ENCODE measurements at places on chromosomes 12 and 14.

GRCh38 chr14:83975841-83976770 is 1553.8 kb upstream of the FLRT2 start:
- DNase-seq: no peak

GRCh38 chr14:31718985-31719384 is 157.8 kb downstream of the NUBPL start:
- no peak for DNase-seq

DNA sequence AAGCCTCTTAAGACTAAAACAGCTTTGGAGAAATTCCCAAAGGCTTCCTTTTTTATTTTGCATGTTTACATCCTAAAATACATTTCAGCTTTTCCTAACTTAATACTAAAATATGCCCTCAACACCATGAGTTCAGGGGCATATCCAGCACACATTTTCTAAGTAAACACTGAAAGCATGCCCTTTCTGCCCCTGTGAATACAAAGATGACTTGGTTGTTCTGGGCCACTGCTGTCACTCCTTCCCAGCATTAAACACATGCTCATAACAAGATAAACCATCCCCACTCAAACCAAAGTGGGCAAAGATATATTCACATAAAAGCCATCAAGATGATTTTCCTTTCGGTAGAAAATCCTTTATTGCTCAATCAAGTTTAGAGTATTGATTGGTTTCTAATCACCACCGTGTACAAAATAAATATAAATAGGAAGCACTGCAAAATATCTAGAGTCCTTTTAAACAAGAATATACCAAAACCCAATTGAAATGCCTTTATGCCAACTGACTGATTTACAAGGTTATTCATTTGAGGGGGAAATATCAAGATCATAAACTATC is 1.9 kb downstream of the CCNB1IP1 start:
- DNase-seq: no peak

DNA sequence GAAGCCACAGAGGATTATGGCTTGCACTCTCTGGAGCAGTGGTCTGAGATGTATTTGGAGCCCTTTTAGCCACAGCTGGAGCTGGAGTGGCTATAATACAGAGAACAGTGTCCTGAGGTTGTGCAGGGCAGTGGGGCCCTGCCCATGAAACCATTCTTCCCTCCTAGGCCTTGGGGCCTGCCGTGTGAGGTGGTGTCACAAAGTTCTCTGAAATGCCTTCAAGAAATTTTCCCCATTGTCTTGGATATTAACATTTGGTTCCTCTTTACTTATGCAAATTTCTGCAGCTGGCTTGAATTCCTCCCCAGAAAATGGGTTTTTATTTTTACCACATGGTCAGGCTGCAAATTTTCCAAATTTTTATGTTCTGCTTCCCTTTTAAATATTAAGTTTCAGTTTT is 79.3 kb downstream of the UNC79 start:
- DNase-seq: no peak

DNA sequence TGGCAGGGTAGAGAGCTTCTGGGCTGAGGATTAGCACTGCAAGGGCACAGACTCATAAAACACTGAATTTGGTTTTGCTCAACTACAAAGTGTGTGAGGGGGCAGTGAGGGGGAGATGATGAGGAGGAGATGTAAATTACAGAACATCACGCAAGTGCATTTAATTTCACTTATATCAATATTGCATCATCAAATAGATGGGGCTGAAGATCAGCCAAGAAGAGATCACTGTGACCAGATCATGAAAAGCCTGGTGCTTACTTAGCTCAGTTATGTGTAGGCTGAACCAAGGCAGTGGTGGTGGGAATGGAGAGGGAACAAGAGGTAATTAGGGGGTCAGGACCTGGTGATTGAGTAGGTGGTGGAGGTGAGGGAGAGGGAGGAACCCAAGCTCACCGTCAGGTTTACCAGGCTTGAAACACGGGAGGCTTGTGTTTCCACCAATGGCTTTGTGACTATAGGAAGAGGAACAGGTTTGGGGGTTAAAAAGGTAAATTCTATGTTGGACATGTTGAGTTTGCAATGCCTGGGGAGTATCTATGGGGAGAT is 11.3 kb downstream of the FOS start:
- DNase-seq: no peak

DNA sequence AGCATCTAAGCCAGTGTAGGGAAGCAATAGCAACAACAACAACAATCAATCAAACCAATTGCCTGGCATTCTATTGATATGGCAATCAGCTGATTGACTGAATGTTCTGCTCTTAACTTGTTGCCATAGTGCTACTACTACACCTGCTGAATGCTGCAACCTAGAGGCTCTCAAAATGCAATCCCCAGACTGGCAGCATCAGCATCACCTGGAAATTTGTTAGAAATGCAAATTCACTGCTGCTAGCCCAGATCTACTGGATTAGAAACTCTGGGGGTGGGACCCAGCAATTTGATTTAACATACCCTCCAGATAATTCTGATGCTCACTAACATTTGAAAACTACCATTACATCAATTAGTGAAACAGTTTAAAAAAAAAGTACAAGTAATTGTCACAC is 363.6 kb downstream of the SNAPC1 start:
- no peak for DNase-seq

GRCh38 chr12:110600254-110600653 is 13.7 kb upstream of the TCTN1 start:
- DNase-seq: no peak

DNA sequence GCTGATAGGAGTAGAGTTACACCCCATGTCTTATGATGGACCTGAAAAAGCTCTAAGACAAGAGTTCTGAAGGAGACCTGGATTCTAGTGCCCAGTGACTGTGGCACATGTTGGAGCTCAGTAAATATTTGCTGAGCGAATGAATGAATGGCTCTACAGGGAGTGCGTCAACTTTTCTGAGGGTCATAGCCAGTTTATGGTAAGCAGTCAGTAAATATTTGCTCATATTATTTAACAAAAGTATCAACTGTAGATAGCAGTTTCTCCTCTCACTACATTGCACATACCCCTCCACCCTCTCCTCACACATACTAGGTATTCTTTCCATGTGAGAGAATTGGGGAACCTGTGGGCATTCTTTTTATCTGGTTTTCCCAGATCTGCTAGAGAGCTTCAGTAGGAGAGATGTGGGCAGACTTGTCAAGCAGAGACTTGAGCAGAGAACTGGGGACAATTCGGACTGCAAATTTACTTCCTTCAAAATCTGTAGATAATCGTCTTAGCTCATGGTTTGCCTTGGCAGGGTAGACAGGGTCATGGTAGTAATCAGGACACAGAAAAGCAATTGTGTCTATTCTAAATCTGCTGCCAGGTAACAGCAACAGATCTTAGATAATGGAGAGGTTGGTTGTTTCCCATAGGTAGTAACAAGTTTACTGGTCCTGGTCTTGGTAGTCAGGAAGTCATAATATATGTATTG is 5.7 kb downstream of the SLC4A8 start:
- DNase-seq: no peak

GRCh38 chr12:6771509-6772330 is 600 bp upstream of the LAG3 start:
- DNase-seq: no peak

DNA sequence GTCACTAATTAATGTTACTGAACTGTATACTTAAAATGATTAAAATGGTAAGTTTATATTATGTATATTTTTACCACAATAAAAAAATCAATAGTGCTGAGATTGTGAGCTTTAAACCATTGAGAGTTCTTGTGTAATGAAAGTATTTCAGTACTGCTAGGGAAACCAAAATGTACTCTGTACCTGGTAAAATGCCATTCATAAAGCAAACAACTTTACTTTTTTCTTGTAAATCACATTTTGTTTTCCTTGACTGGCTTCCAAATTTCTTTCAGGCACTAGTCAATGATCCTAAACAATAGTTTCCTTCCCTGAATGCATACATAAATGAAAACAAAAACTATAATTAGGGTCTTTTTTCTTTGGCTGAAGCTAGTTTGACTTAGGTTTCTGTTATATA is 29.4 kb upstream of the SNRPF start:
- no peak for DNase-seq

GRCh38 chr12:45591635-45592034 is 137.9 kb upstream of the ARID2 start:
- DNase-seq: no peak

DNA sequence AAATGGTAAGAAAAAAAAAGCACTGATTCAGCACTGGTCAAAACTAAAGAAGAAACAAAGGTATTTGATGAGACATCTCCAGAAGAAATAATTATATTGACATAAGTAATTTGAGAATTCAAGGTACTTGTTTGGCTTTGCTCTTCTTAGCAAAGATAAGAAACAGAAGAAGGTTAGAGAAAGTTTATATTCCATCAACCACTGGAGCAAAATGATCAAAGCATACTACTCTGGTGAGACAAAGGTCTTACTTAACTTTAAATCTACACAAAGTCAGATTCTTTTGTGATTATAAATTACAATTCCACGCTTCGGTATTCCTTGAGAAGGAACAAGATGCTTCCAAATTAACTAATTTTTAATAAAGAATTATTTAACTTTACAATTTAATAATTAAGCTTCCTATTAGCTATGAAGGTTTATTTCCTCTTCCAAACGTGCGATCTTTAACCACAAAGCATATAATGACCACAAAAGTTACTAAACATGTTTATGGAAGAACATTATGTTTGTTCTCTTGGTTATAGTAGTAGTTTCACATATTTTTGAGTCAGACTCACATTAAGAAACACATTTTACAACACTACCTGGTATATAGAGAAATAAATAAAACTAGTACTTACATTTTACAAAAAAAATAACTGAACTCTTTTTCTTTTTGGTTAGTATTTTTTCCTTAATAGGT is 53.4 kb downstream of the METTL25 start:
- no peak for DNase-seq

GRCh38 chr12:52627395-52628110 is 9.2 kb upstream of the KRT73 start:
- DNase-seq: no peak

DNA sequence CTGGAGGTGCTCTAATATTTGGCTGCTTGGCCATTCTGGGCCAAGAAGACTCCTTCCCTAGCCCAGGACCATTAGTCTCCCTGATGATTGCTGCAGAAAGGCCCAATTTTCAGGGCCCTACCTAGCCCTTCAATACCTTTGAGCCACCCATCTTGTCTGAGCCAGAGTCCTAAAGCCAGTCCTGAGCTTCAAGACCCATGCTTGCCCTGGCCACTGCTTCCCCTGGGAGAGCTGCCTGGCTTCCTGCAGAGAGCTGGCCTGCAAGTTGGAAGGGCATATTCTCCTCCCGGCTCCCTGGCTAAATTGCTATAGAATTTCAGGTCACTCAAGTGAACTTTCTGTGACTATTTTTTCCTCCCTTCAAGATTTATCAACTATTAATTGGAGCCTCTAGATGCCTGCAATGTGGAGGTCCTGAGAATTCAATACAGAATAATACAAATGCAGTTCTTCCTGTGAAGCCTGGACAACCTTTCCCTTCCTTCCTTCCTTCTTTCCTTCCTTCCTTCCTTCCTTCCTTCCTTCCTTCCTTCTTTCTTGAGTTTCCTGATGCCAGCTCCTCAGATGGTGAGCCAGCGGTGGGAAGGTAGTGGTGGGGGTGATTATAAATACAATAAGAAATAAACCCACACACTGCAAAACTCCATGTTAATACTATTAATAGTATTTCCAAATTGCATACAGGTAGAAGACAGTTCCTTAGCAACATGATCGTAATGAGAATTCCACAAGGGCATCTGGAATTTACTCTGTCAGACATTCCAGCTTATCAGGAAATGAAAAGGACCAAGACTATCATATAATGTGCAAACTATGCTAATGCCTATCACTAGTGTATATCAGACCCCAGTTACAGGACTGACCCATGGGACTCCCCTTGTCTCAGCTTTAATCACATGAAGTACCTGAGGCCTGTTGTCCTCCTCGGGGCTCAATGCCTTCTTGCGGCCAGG is 108.1 kb downstream of the ZFP36L1 start:
- DNase-seq: no peak

DNA sequence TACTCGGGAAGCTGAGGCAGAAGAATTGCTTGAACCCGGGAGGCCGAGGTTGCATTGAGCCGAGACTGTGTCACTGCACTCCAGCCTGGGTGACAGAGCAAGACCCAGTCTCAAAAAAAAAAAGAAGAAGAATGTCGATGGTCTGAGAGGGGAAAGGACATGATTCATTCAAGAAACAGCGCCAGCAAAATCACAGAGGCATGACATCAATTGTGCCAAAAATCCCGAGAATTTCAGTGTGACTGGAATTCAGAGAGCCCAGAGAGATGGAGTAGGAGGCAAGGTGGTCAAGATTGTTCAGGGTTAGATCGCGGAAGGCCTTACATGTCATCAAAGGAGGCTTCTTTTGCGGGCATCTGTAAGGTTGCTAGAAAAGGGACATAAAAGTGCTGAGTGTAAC is 483.3 kb downstream of the VRK1 start:
- DNase-seq: no peak
